ENCODE measurements at places on chromosomes 5 and 9. TPM values are rescaled to one million over a fixed set of nuclear protein-coding genes. Genes with fewer than 3 reads are reported as not detected.

DNA sequence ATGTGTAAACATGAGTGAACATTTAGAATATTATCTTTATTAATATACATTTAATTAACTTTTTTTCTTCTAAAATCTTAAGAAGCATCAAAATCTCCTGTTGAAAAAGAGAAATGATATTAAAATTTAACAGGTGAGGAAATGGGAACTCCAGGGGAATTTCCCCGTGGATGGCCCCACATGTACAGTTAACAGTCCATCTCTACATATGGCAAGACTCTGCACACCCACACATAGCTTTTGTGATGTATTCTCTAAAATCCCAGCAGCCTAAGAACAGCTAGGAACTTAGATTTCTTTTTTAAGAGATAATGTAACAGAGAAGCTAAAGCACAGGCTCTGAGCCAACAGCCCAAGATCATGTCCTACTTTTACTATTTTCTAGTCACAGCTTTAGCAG lies 556.3 kb upstream of the RGMB start:
- DNase-seq = no peak

- no peak for DNase-seq
These were observed 140.6 kb downstream of the C5orf15 start for GRCh38 chr5:133827830-133828229.

DNA sequence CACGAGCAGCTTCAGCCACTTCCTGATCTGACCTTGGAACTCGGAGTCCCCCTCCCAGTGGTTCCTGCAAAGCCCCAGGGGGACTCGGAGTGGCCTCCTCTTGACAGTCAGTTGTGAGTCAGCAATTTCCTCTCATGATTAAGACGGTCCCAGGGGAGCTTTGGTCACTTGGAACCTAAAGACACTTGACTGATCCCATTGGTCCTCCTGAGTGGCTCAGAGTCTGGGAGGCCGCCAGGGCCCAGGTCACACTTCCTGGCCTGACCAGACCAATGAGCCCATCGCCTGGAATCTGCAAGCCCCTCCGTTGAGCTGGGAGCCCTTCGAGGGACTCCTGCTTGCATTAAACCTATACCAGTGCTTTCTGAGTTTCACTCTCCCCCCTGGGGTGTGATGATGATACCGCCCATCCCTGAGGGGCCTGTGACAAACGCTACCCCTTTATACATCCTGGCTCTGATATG lies 29.1 kb downstream of the TSPAN17 start:
- no peak for DNase-seq

The HMCN2 gene
- 25.8 TPM for polyA plus RNA-seq

DNA sequence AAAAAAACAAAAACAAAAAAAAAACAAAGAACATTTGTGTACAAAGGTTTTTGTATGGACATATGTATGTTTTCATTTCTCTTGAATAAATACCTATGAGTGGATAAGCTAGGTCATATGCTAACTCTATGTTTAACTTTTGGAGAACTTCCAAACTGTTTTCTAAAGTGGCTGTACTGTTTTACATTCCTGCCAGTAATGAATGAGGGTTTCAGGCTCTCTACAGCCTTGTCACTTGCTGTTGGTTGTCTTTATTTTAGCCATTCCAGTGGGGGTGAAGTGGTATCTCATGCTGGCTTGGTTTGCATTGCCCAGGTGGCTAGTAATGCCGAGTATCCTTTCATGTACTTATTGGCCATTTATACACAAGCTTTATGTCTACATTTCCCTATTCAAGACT lies 9.1 kb upstream of the TRIO start:
- DNase-seq = no peak

DNA sequence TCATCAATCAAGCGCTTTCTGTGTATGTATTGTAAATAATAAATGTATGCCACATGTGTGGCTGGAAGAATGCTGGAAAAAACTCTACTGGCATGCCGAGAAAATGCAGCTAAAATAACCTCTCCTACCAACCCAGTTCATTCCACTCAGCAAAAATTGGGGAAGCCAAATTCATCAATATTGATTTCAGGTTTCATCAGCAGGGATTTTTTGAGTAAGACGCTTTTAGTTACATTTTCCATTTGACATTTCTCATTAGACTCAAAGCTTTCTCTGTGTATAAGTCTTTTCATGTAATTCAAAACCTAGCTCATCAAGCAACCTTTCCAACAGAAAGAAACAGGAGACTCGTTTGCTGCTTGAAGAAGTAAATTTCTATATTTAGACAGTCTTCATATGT lies 338.1 kb downstream of the DMRT2 start:
- DNase-seq = no peak

DNA sequence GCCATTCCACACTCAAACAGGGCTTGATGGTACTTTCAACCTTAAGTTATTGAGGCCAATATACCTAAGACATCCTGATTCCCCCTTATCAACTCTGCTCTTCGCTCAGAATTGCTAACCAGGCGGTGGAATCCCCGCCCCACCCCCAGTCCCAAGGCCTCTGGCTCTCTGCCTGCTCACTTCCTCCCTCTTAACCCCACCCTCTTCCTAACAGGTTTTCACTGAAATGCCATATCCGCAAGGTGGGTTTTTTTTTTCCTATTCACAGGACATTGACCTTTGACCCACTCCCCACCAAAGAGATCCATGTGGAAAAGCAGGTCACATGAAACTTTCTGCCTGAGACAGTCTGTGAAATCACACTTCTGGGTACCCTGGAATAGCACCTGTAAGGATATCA lies 66.6 kb upstream of the IFNK start:
- no peak for DNase-seq

The ZNF474 gene
- polyA plus RNA-seq = 0.16 TPM

- no peak for DNase-seq
These were observed 42.4 kb downstream of the MRRF start for GRCh38 chr9:122307061-122307460.
